NCI-H748 treated with DMSO at 0.1 percent for 48 hours (cell line): ENCODE measurements at places on chromosomes 2 and 18.

- DNase-seq, result no peak
Observed at GRCh38 chr2:203030991-203031390, 16.3 kb downstream of the NBEAL1 start.

GRCh38 chr2:202376460-202377206 lies 506 bp downstream of the BMPR2 start:
- DNase-seq, result no peak

GRCh38 chr2:37322368-37322767 lies 2.3 kb downstream of the PRKD3 start:
- DNase-seq, result no peak

GRCh38 chr2:236592821-236593220 lies 23.2 kb downstream of the ACKR3 start:
- peak; percentile 55 for DNase-seq

DNA sequence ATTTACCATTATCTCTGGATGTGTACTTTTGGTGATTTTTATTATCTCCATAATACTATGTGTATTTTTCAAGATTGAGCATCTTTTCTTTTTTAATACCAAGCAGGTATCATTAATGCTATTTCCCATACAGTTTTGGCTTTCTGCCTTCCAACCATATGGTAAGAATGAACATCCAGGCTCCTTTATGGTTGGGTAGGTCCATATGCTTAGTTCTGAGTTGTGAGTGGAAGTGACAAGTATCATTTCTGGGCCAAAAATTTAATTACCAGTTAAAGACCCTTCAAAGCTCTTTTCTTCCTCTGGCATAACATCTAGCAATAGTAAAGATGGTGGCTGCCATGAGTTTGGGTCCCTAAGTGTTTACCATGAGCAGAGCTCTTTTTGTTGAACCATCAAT lies 4.3 kb upstream of the RBM43 start:
- DNase-seq, result no peak

GRCh38 chr2:239328351-239329191 lies 72.2 kb downstream of the HDAC4 start:
- DNase-seq, result no peak
